Activated CD8-positive, alpha-beta T cell treated with anti-CD3 and anti-CD28 coated beads for 36 hours (primary cell): ENCODE measurements at places on chromosomes 5 and 9. TPM values are rescaled to one million over a fixed set of nuclear protein-coding genes. Genes with fewer than 3 reads are reported as not detected.

The OGN gene
- not detected for total RNA-seq

The KCNV2 gene
- not detected for total RNA-seq

The SLC22A4 gene
- 0.74 TPM for total RNA-seq

DNA sequence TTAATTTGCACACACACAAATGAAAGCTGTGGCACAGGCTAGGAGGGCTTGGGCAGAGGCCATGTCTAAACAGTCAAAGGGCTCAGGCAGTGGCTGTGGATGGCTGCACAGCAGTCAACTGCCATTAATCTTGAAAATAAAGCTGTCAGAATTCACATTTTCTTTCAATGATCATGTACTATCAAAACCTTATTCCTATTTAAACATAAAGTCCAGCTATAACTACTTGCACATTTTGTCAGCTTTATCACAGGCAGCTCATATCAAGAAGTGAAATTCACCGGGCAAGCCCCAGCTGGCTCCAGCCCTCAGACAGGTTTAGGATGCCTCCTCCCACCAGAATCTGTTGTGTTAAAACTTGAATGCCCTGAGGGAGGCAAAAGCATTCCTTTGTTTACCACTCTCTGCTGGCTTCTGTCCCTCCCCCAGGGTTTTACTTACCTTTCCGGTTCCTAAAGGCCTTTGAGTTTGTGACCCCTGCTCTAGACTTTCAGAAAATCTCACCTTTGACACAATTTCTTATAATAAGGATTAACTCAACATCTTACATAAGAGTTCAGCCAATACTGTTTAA, 54.9 kb upstream of the GRAMD2B start:
- DNase-seq, result no peak

- no peak for DNase-seq
Measured at GRCh38 chr5:124659798-124660197, 86.6 kb downstream of the ZNF608 start.

DNA sequence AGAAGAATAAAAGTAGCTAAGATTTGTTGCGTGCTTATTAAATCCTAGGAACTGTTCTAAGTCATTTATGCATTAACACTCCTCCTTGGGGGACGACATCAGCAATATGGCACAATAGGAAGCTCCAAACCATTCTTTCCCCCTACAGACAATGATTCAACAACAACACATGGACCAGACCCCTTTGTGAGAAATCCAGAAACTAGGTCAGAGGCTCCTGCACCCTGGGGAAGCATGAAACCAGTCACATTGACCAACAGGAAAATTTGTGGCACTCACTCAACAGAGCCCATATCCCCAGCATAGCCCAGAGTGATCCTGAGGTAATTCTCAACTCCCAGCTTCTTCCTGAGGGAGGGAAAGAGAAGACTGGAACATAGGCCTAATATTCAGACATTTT, 294.4 kb downstream of the HINT1 start:
- no peak for DNase-seq

DNA sequence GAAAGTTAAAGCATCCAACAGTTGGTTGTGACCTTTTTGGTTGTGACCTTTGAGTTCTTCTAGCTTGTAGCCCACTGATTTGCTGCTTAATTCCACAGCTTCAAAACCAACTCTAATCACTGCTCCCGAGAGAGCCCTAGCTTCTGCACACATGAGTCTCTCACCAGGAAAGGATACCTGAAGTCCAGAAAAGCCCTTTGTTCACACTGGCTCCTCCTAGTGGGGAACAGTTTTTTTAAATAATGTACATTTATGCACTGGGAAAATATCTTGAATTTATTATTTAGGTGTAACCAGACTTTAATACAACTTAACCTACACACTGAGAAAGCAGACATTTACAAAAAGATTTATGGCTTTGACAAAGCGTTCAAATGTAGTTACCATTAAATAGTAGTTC, 120.2 kb upstream of the CCDC152 start:
- DNase-seq, result no peak

DNA sequence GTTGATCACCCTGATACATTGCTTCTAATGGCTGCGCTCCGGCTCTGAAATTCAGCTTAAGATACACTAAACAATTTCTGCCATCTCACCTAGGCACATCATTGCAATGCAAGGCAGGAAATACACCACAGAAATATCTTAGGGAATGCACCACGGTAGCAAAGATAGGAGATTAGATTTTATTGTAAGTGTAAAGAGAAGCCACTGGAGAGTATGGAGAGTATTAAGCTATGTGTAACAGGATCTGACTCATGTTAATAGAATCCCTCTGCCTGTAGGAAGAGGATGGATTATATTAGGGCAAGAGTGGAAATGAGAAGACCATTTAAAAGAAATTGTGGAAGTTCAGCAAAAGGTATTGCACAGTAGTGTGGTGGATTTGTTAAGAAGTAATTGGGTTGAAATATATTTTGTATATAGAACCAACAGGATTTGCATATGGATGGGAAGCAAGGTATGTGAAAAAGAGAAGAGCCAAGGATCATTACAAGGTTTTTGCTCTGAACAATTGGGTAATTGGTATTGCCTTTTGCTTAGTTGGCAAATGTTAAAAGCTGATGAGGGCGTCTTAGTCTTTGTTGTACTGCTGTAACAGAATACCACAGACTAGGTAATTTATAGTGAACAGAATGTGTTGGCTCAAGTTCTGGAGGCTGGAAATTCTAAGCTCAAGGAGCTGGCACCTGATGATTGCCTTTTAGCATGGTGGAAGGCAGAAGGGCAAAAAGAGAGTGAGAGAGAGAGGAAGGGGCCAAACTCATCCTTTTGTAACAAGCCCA, 636.1 kb downstream of the PSAT1 start:
- DNase-seq, result no peak

DNA sequence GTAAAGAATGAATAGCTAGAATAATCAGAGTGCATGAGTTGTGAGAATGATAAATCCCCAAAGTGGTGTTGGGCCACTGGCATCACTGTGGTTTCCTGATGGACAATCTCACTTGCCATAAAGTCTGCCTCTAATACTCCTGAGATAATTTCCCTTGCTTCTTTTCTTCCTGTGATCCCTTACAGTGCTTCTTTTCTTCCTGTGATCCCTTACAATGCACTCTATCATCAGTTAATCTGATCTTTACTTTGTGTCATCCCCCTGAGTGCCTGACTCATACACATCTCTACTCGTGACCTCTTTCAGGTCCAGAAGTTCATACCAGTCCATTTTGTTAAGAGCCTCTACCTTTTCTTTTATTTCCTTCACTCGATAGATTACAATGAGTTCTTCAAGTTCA, 418.3 kb downstream of the HCN1 start:
- DNase-seq, result no peak
